A673 (cell line): ENCODE measurements at places on chromosomes 6 and 20. TPM values are rescaled to one million over a fixed set of nuclear protein-coding genes. Genes with fewer than 3 reads are reported as not detected.

Gene TRIM31
- not detected in 2 replicates for total RNA-seq

Gene KCNK15
- not detected in 2 replicates for total RNA-seq

Gene FAM83B
- 0.31 and 0.41 TPM in 2 replicates for total RNA-seq

DNA sequence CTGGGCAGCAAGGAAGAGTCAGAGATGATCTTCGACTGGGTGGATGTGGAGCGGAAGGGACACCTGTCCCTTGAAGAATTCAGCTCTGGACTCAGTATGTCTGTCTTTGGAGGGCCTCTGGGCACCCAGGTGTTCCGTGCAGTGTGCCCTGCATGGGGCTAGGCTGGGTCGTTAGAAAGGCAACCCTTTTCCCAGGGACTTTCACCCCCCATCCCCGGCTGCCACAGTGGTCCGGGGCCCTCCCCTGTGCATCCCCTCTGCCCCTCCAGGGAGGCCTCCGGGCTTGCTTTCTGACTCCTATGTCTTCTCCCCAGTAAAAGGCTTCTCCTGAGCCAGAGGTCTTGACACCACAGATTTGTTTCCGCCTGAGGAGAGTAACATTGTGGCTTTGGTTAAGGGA is 16.2 kb downstream of the RAB44 start:
- H3K27ac ChIP-seq, result no peak overlapping the region
- H3K36me3 ChIP-seq, result no peaks in the 10 kb centered on the region
- H3K27me3 ChIP-seq, result no peaks in the 10 kb centered on the region
- no peak overlapping the region for H3K4me3 ChIP-seq
- no peak for DNase-seq

DNA sequence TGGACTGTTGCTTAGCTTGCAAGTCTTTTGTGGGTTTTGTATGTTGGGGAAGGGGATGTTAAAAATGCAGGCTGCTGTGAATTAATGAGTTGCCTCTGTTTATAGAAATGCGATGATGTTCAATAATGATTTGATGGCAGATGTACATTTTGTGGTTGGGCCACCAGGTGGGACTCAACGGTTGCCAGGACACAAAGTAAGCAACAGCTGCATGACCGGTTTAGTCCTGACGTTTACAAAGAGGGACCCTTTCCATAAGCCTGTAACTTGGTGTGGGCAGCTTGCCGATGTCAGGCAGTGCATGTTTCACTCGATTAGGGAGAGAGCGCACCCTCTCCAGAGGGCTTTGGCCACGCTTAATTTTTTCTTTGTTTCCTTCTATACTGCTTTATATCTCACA is 1.3 kb downstream of the BTBD3 start:
- H3K4me3 ChIP-seq, result no peak overlapping the region
- DNase-seq, result no peak
- peaks cover 9% of the 10 kb centered on the region for H3K36me3 ChIP-seq
- no peaks in the 10 kb centered on the region for H3K4me1 ChIP-seq

Gene GRM1
- total RNA-seq, result 0.11 and 0.15 TPM in 2 replicates

Gene UBE2C
- total RNA-seq, result 241 and 249 TPM in 2 replicates

GRCh38 chr20:37989601-37990295 is 43.5 kb downstream of the TTI1 start:
- H3K36me3 ChIP-seq, result peaks cover 21% of the 10 kb centered on the region
- H3K27me3 ChIP-seq, result no peaks in the 10 kb centered on the region
- no peak for DNase-seq
- peak overlapping the region; percentile 5 for H3K27ac ChIP-seq

- H3K27me3 ChIP-seq, result peaks cover 2% of the 10 kb centered on the region
- peak within 1 kb of the TSS; percentile 82 for H3K4me3 ChIP-seq
- DNase-seq, result peak; percentile 65
- H3K36me3 ChIP-seq, result no peaks in the 10 kb centered on the region
- H3K27ac ChIP-seq, result peak within 1 kb of the TSS; percentile 58
- H3K4me1 ChIP-seq, result peaks cover 8% of the 10 kb centered on the region
Observed at GRCh38 chr6:11043961-11044711, at the start of gene ELOVL2. ELOVL2 (minus strand) TSS chr6:11044305; CDS start chr6:11044230, 75 bp downstream.

Gene SLC22A3
- total RNA-seq, result not detected in 2 replicates

- no peak for DNase-seq
- no peaks in the 10 kb centered on the region for H3K4me1 ChIP-seq
- H3K27ac ChIP-seq, result no peak overlapping the region
- H3K36me3 ChIP-seq, result no peaks in the 10 kb centered on the region
Observed at GRCh38 chr6:155400654-155400965, 55.0 kb downstream of the NOX3 start.

- no peak overlapping the region for H3K27ac ChIP-seq
- no peaks in the 10 kb centered on the region for H3K4me1 ChIP-seq
- H3K36me3 ChIP-seq, result no peaks in the 10 kb centered on the region
- H3K4me3 ChIP-seq, result no peak overlapping the region
- no peak for DNase-seq
- H3K27me3 ChIP-seq, result peaks cover 60% of the 10 kb centered on the region
Observed at GRCh38 chr20:18048176-18048575, 9.5 kb downstream of the OVOL2 start.

DNA sequence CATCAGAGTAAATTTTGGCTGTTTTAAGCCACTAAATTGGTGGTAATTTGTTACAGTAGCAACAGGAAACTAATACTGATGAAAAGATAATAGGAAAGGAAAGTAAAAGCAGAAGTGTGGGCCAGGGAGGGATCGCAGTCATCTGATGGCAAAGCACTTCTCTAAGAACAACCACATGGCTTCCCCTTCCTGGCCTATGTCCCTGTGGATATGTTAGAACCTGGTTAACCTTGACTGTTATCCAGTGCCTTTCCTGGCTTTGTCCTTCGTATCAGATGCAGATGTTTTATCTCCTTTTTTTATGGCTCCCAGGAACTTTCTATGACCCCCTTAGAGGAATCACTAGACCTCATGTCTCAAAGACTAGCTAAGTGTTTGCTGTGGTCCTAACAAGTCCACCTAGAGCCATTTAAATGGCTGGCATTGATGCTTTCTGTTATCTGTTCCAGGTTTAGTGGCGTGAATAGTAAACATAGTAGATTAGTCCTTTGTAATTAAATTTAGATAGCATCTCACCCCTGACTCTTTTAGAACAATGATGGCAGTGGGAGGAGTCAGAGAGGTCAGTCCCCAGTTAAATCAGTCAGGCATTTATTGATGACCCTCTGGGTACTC is 79.2 kb upstream of the PHACTR2 start:
- H3K27ac ChIP-seq, result no peak overlapping the region
- H3K36me3 ChIP-seq, result no peaks in the 10 kb centered on the region
- no peaks in the 10 kb centered on the region for H3K4me1 ChIP-seq
- DNase-seq, result no peak

DNA sequence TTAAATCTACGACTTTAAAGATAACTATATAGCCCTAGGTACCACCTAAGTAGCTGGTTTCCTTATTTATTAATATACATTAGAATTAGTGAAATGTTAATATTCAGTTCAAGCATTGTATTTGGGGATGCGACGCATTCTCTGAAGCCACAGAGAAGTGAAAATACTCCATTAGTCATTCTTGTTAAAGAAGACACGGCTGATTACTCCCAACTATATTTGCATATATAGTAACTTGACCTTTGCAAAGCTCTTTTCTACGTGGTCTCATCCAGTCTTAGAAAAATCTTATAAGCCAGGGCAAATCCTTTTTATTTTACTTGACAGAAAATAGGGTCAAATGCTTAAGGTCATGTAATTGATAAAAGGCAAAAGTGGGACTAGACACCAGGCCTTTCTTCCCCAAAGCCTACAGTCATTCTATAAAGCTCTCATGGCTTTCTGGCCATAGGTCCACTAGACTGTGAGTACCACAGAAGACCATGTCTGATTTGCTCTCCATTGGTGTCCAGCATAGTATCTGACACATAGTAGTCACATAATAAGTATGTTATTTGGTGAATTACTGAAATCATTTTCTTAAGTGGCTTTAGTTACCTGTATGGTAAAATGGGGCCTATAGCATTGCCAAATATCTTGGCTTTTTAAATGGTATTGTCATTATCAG is 11.3 kb downstream of the ZHX3 start:
- H3K36me3 ChIP-seq, result no peaks in the 10 kb centered on the region
- no peak for DNase-seq
- H3K27ac ChIP-seq, result no peak overlapping the region

Gene PEX7
- 6.2 and 7.4 TPM in 2 replicates for total RNA-seq
